Activated B cell treated with CpG ODN at 0.5 μM for 24 hours (primary cell): ENCODE measurements at places on chromosomes 1 and 21.

- DNase-seq, result no peak
Observed at GRCh38 chr1:203645996-203646395, 19.4 kb downstream of the ATP2B4 start.

DNA sequence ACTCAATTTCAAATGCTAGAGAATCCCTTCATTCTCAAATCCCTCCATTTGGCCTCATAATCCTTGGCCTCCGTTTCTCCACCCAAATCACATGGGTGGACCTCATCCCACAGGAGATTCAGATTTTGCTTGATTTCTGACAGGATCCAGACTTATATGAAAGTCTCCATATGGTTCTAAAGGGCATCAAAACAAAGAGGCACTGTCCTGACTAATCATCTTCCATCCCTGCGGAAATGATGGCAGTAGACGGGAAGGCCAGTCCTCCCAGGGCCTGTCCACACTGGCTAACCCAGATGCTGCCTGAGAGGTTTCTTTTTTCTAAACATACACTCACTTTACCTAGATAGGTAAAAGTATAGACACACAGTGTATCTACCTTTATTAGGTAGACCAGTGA is 18.8 kb downstream of the ORC1 start:
- DNase-seq, result no peak

- DNase-seq, result no peak
Observed at GRCh38 chr1:39955547-39956539, 898 bp downstream of the MFSD2A start.

- peak; percentile 68 for DNase-seq
Observed at GRCh38 chr1:17437580-17438317, 1.7 kb downstream of the RCC2 start.

DNA sequence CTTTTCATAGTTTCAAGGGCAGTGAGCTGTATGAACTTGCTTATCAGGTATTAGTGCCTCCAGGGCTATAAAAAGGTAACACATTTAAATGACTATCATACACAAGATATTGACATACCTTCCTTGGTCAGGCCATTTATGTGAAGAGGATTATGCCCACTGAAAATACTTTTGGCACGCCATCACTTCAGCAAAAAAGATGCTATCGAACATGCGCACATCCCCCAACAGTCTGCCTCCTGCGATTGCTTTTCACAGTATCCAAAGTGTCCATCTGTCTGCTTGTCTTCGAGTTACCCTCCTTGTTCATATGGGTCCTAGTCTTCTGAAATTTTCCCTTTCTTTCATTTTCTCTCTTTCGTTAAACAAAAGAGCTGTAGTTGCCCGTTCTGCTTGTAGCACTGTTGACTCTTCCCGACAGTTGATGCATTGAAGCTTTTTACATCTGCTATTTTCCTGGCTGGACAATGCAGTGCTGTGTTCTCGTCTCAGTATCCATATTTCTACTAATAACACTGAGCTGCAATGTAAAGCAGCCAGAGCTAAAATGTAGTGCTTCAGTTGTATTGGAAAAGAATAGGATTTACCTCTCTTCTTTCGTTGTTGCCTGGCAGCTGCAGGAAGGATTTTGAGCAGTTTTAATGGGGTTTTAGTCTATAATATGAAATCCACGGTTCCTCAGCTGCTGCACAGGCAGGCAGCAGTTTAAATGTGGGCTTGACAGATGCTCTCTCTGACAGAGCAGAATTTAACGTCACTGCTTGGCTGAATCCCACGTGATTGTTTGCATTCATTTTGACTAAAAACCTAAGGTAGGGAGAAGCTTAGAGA is at the start of gene B3GALT2:
TSS of gene B3GALT2 (minus strand) at position 713 of the 831 bp plus-strand sequence. CDS start 5,051 bp downstream, outside the sequence.
- no peak for DNase-seq

DNA sequence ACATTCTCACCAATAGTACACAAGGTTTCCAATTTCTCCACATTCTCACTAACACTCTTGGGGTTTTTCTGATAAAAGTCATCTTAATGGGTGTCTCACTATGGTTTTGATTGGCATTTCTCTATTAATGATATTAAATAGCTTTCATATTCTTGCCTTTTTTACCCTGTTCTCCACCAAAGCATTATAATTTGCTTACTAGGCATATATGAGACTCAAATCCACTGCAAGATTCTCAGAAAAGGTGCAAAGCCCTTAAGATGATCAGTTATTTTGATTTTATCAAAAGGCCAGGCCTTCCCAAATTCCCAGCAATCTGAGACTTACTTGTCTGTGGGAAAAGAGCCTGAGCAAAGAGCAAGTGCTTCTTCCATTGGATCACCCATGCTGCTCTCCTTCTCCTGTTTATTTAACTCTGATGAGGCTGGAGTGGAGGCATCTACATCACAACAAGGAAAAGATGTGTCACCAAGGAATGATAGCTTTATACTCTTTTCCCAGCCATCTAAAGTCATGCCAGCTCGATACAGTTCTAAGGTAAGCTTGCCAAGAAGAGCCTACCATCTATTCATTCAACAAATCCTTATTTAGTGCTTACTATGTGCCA is 24.6 kb downstream of the CLSPN start:
- DNase-seq, result no peak

- no peak for DNase-seq
Observed at GRCh38 chr21:36681117-36681631, 17.7 kb upstream of the SIM2 start.

DNA sequence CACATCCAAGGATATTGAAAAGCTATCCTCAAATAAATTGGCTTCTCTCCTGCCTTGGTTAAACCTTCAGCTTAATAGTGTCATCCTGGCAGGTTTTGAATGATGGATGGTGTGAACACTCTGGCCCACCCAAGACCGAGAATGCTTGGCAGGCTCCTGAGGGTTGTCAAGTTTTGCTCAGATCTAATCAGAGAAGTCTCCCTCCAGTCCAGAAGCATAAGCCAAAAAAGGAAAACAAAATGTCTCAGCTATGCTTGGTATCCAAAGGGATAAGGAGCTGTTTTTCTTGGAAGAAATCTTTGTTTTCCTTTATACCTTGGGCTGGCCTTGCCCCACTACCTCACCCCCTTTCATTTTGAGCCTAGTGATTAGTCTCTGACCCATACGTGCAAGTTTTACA is 172.7 kb downstream of the CRB1 start:
- DNase-seq, result no peak

- no peak for DNase-seq
Observed at GRCh38 chr1:41495210-41495948, 10.9 kb upstream of the EDN2 start.

- DNase-seq, result no peak
Observed at GRCh38 chr21:43691801-43692200, 27.1 kb upstream of the PDXK start.

DNA sequence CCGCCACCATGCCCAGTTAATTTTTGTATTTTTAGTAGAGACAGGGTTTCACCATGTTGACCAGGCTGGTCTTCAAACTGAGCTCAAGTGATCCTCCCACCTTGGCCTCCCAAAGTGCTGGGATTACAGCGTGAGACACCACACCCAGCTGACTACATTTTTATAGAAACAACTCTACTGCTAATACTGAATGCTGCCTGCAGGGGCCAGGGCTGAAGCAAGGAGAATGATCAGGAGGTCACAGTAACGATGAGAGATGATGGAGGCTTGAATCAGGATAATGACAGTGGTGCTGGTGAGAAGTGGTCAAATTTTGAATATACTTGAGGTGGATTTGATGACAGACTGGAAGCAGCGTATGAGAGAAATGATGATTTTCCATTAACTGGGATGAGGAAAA is 33.3 kb downstream of the ODF2L start:
- no peak for DNase-seq

DNA sequence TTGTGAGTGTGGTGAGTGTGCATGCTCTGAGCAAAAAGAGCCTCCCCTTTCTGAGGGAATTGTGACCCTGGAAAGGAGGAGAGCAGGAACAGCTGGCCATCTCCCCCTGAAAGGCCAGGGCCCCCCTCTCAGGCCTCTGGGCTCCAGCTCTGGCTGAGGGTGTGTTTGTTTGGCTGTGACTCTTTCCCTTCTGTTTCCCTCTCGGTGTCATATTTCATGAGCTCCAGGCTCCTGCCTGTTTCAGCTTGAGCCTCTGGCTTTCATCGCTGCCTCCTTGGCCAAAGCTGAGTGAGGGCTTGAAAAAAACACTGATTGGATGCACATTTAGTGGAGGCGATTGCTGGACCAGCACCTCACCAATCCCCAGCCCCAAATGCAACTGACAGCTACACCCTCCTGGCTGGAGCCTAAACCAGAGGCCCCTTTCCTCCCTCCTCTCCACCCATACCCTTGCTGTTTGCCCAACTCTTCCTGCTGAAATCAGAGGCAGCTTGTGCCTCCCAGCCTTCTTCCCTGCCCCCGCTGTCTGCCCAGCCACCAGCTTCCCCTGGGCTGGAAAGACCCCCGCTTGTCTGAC is 64.1 kb downstream of the DDR2 start:
- no peak for DNase-seq

DNA sequence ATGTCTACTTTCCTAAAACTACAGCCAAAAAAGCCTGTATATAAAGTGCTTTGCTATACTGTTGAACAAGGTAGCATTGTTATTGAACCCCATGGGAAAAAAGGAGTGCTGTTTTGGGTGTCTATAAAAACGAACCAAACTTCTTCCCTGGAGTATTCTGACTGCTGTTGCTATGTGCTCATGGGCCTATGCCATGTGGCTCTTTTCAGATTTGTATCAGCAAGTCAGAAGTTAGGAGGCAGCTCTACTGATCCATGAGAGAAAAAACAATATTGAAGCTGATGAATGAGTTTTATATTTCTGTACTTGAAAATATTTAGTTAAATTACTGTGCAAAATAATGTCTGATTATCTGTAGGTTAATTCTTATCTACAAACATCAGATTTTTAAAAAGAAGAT is 66.5 kb downstream of the ADGRL2 start:
- no peak for DNase-seq

DNA sequence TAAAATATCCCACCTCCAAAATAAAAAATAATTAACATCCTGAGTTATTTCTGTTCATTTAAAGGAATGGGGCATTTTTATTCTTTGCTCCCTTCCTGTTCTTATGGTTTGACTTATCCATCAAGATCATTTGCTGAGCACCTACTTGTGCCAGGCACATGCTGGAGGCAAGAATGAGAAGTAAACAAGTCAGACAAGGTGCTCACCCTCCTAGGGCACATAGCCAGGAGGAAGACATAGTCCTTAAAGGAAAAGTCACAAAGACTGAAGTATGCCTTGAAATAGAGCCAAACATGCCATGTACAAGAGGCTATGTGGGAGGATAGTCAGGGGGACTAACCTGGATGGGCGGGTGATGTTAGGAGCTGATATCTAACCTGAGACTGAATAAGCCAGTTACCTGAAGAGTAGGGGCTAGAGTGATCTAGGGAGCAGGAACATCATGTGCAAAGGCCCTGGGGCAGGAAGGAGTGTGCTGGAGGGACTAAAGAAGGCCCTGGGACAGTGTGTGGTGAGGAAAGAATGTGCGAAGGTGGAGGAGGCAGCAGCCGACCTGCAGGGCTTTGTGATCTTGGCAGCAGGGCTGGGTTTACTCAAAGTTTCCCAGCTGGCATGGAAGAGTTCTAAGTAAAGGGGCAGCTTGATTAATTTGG is 233.5 kb downstream of the MATN1 start:
- no peak for DNase-seq

DNA sequence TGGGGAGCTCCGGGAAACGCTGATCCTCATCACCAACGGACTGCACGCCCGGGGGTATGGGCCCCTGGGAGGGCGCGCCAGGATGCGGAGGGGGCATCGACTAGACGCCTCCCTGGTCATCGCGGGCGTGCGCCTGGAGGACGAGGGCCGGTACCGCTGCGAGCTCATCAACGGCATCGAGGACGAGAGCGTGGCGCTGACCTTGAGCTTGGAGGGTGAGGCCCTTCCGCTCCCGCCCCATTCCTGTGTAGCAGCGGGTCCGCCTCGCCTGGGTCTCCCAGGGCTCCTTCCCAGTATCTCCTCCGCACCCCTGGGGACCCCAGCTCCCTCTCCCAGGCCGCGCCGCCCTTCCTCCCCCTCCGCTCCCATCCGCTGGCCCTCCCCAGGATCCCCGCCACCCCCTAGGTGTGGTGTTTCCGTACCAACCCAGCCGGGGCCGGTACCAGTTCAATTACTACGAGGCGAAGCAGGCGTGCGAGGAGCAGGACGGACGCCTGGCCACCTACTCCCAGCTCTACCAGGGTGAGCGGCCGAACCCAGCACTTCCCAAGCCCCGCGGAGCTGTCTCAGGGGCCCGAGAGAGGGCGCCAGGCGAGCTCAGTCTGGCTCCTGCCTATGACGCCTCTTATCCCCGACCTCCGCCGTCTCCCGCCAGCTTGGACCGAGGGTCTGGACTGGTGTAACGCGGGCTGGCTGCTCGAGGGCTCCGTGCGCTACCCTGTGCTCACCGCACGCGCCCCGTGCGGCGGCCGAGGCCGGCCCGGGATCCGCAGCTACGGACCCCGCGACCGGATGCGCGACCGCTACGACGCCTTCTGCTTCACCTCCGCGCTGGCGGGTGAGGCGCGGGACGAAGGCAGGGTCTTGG is 5.0 kb downstream of the HAPLN2 start:
- peak; percentile 47 for DNase-seq

- peak; percentile 68 for DNase-seq
Observed at GRCh38 chr1:223845037-223845809, 524 bp downstream of the TP53BP2 start.

DNA sequence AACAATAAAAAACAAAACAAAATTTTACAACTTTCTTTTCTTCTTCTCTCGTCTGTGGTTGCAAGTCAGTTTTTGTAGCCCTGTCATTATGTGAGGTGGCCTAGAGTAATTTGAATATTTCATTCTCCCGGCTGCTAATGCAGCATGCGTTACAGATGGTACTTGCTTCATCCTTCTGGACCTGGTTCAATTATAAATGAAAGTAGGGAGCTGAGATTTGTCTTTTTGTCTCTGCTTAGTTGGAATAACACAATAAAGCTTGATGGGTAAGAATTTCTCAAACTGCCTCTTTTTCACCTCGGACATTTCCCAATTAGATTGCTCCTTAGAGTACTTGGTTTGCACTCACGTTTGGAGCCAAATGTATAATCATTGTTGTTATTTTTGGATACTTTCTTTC is 201.6 kb downstream of the PBX1 start:
- DNase-seq, result no peak

DNA sequence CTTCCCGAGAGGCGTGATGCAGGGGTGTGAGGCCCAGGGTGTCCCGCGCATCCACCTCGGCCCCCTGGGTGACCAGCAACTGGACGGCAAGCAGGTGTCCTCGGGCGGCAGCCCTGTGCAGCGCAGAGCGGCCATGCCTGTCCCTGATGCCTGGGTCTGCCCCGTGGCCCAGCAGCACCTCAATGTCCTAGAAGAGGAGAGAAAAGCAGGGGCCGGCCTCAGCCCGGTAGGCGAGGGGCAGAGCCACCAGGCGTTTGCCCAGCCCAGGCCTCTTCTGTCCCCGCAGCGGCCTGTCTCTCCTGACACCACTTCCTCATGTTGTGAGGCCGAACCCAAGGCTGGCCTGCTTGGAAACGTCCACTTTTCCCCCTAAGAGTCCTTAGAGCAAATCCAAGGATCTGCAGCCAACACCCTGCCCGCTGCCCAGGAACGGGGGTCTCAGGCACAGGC is 1.7 kb downstream of the ANKRD65 start:
- no peak for DNase-seq

DNA sequence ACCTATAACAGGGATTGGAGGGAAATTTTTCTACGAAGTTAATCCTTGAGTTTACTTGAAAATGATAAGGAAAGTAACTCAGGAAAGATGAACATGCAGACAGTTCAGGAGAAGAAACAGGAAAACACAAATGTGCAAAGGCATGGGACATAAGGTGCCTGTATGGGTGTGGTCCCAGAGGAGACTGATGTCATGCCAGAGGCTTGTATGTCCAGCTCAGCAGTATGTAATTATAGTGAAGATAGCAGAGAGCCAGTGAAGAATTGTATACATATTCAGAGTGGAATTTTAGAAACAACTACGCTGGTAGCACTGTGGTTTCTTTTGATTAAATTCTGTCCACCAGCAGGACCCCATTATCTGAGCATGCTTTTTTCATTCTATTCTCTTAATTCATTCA is 179.5 kb downstream of the LRRC7 start:
- no peak for DNase-seq

GRCh38 chr1:4975856-4976255 is 321.4 kb downstream of the AJAP1 start:
- DNase-seq, result no peak
